ENCODE measurements at places on chromosomes 5 and 9.
A peak's percentile ranks its signal among the peaks of the same experiment; 100 is the strongest.

DNA sequence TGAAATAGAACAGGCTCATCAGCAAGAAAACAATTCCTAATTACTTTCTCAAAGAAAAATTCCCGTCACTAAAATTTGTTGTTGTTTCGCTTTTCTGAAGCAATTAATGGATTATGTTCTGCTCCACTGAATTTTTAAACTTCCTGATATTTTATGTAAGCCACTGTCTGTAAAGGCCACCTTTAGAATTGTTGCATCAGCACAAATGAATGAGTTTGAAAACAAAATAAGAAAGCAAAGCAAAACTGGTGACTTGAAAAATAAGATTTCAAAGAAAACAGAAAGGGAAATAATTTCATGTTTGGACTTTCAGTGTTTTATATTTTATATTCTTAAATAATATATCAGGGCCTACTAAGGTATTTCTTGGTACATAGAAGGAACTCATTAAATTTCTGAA is 636.3 kb upstream of the TYRP1 start:
- no peak for DNase-seq

DNA sequence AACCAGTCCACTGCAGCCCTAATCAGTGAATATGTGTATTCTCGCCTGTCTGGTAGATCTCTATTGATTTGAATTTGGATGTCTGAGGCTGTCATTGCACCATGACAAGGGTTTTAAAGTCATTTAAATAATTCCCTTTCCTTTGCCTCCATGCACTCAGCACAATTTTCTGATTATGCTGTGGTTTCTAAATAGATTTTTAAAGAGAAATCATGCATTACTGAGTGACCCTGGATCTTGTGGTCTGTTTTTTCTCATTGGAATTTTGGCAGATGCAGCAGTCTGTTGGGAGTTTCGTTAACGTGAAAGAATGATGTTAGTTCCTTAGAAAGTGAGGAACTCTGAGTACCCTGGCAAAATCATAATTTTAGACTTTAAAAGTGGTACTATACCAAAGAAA is 396.0 kb downstream of the LRRC70 start:
- DNase-seq, result no peak

DNA sequence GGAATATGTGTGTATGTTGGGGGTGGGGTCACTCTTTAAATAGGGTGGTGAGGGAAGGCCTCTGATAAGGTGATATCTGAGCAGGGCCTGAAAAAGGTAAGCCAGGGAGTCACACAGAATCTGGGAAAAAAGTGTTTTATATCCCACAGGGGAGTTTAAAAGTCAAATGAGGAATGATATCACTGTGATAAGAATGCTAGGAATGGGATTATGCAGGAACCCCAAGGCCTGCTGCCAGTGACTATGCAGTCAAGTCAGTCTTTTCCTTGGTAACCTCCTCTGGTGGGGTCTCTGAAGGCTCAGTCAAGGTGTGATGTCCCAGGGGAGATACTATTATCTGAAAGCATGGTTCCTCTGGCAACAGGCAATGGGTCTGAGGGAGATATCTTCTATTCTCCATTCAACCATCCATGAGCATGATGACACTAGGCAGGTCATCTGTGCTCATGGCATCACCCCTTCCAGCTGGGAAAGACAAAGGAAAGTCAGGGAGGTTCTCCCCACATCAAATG is 53.5 kb downstream of the GRIA1 start:
- DNase-seq, result no peak

GRCh38 chr5:10118150-10118549 is 131.5 kb downstream of the ATPSCKMT start:
- DNase-seq, result no peak

DNA sequence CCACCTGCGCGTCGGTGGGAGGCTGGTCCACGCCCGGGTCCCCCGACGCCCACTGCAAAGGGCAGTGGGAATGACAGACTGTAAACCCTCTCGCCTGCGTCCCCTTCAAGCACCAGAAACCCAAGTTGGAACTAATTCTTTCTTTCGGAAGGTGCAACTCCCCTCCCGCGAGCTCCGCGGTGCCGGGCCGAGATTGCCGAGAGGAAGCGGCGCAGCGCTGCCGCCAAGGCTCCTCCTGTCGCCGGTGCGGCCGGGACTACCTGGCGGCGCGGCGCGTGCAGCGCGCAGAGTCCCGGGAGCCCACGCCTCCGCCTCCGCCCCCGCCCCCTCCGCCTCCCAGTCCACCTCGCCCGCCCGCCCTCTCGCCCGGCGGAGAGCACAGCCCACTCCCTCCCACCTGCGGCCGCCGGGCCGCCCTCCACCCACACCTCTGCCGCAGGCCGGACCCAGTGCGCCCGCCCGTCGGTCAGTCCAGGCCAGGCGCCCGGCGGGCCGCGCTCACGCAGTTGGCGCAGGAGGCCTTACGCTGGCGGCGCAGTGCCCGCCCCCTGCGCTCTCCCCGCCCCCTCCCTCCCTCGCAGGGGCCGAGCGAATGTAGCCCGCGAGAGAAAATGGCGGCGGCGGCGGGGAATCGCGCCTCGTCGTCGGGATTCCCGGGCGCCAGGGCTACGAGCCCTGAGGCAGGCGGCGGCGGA is at the start of gene MAP3K1:
Gene MAP3K1, plus strand, starts transcription at position 587 of the 695 bp plus-strand sequence. Its CDS starts 25 bp downstream, at position 612.
- DNase-seq, result peak; percentile 83

- peak; percentile 44 for DNase-seq
These were observed 47.6 kb upstream of the EGFL7 start for GRCh38 chr9:136614967-136615623.

- DNase-seq, result no peak
These were observed 31.3 kb downstream of the MARCHF3 start for GRCh38 chr5:126998895-126999570.

GRCh38 chr5:137734331-137734730 is 1.6 kb downstream of the KLHL3 start:
- DNase-seq, result no peak

DNA sequence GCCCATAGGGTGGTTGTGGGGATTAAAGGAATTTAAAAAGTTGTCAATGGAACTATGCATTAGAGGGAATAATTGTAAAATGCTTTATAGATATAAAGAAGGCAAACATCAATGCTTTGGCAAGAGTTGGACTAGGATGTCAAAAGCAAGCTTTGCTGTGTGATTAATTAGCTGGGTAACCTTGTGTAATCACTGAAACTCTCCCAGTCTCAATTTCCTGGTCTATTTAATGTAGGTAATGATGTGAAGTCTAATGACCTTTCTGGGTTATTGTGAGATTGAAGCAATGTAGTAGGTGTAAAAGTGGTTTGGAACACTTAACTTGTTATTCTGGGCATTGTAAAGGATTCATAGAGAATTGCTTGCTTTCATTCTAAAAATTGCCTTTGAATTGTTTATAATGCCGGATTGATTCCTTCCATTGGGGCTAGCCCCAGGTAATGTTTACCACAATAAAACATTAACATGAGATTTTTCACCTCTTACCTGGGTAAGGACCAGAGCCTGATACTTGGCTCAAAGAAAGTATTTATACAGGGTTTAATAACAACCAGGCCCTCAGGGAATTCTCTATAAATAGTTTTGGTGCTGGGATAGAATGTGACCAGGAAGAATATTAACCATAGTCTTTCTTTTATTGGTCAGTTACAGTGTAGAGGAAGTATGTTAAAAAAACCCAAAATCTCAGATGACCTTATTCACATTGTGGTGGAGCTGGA is 30.0 kb upstream of the CLINT1 start:
- no peak for DNase-seq

Data from Daoy (cell line).